Articular chondrocyte of knee joint (primary cell): ENCODE measurements at places on chromosomes 16 and 17. TPM values are rescaled to one million over a fixed set of nuclear protein-coding genes. Genes with fewer than 3 reads are reported as not detected.

The OSGIN1 gene
- total RNA-seq, result 3.9 and 4.1 TPM in 2 replicates

The GDPD3 gene
- 0.54 and 1.4 TPM in 2 replicates for total RNA-seq

The KREMEN2 gene
- total RNA-seq, result not detected in 2 replicates

The OTOA gene
- total RNA-seq, result 0.11 and 0.13 TPM in 2 replicates

The ZSCAN10 gene
- total RNA-seq, result not detected in 2 replicates

The ALOX12 gene
- 0.11 TPM in 1 of 2 replicates, not detected in the other for total RNA-seq

The CDH16 gene
- total RNA-seq, result not detected in 2 replicates

The POLR2C gene
- 83.2 and 101 TPM in 2 replicates for total RNA-seq

The ITGAD gene
- total RNA-seq, result not detected in 2 replicates

The NSRP1 gene
- total RNA-seq, result 13.0 and 14.2 TPM in 2 replicates

The SEPTIN12 gene
- total RNA-seq, result not detected in 2 replicates

The PLA2G10 gene
- not detected in 2 replicates for total RNA-seq

The BCL6B gene
- 0.11 and 0.13 TPM in 2 replicates for total RNA-seq

The SLC16A11 gene
- 0.13 TPM in 1 of 2 replicates, not detected in the other for total RNA-seq

The ABCC6 gene
- total RNA-seq, result 1.3 and 1.8 TPM in 2 replicates

The KRTAP9-2 gene
- not detected in 2 replicates for total RNA-seq

The XYLT1 gene
- 24.4 and 34.1 TPM in 2 replicates for total RNA-seq

The KRT24 gene
- not detected in 2 replicates for total RNA-seq

The TAX1BP3 gene
- total RNA-seq, result 127 and 146 TPM in 2 replicates

The TPSB2 gene
- not detected in 2 replicates for total RNA-seq

The DNAAF8 gene
- total RNA-seq, result 1.8 and 2.2 TPM in 2 replicates

The CSH2 gene
- total RNA-seq, result not detected in 2 replicates

The MMP28 gene
- total RNA-seq, result 0.26 and 1.2 TPM in 2 replicates
